ENCODE measurements at places on chromosomes 5 and 9.

- no peak for DNase-seq
These were observed 69.2 kb upstream of the RPS23 start for GRCh38 chr5:82347201-82347865.

DNA sequence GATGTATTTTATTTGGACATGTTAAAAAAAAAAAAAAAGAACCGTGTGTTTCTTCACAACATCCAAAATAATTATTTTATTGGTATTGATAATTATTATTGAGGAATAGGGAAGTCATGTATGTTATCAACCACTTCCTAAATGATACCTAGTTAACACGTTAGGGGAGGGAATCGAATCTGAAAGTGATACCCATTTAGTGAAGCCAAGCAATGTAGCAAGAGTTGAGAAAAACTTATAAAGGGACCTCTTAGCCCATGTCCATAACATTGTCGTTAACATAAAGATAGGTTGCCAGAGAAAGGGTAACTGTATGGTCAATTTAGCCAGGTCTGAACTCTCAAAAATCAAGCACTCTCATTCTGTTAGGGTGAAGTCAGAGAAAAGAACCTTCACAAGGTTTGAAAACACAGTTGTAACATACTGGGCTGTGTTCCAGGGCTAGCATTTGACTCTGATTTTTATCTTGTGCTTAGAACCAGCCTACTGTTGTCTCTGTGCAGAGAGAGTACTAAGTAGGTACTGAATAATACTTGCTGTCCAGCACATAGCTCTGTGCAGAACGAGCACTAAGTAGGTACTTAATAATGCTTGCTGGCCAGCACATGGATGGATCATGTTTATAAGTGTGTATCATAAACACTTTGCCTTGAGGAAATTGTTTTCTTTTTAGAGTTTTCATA lies 60.4 kb downstream of the GHR start:
- DNase-seq: no peak

DNA sequence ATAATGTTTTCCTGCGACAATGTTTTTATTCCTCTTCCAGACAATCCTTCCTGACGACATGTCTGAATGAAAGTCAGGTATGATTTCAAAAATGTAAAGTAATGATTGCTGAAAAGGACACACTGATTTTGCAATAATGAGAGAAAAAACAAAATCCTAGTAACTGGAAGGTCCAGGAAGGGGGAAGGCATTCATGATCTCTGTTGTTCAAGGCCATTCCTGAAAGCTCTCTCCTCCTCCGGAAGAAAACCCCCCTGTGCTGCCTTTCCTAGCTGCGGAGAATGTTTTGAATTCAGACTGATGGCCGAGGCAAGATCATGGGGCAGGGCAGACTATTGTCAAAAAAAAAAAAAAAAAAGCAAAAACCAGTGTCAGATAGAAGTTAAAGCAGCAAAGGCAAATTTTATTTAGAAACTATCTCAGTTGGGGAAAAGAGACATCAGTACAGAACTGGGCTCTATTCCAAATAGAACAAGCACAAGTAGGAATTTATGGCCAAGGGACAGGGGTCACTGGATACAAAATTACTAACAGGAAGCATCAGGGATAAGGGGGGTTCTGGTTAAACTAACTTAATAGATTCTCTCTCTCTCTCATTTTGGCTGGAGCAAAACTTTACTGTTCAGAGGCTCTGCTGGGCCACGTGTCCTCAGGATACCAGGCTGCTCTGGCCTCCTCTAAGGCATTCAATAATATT lies 36.5 kb upstream of the CTSV start:
- no peak for DNase-seq

- no peak for DNase-seq
These were observed 12.9 kb downstream of the MINAR2 start for GRCh38 chr5:129760636-129761325.

GRCh38 chr5:110896901-110897300 lies 158.1 kb downstream of the SLC25A46 start:
- no peak for DNase-seq

GRCh38 chr5:59097116-59097515 lies 514.2 kb downstream of the RAB3C start:
- no peak for DNase-seq

All from left colon (tissue), 2 donors.